Hematopoietic multipotent progenitor cell treated with erythropoietin and hydrocortisone succinate and interleukin-3 and kit ligand, for 6 days (in vitro differentiated cells): ENCODE measurements at places on chromosomes 13 and 19.

- no peak for DNase-seq
These were observed 194.5 kb upstream of the UBL3 start for GRCh38 chr13:30044932-30045331.

DNA sequence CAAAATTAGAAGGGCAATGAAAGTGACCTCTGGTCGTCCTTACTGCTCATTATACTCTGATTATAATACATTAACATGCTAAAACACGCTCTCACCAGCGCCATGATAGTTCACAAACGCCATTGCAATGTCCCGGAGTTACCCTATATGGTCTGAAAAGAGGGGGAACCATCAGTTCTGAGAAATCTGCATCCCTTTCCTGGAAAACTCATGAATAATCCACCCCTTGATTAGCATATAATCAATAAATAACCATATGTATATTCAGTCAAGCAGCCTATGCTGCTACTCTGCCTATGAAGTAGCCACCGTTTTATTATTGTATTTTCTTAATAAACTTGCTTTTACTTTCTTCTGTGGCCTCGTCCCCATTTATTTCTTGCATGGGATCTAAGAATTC, 24.6 kb upstream of the SLITRK6 start:
- no peak for DNase-seq

DNA sequence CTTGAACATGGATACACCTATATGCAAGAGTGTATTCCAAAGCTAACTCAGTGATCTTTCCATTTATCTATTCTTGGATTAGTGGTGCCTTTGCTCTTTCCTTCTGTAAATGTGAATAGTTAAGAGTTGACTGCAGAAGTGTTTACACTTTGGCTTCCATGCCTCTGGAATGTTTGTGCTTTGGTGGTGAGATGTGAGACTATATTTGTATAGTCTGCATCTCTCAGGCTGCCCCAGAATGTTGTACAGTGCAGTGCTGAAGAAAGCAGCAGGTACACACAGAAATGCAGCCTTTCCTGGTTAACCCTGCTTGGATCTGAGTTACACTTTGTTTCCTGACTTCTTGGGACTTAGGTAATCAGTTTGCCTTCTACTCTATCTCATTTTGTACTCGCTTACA, 90.2 kb downstream of the DNAJC15 start:
- DNase-seq = no peak

DNA sequence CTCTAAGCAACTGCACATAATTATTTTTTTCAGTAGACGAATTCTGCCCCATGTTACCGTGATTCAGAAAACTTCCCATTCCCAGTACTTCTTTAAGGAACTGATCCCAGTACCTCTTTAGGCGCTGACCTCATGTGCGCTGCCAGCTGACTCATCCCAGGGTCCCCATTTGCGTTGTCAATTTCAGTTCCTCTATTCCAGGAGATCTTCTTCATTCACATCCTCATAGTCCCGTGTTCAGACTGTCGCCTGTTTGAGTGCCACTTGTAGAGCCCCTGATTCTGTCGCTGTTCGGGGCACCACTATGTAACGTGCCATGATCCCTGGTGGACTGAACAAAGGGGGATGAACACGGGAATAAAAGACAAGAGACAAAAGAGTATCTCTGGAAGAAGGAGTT, 16.4 kb downstream of the FPR3 start:
- DNase-seq = no peak

DNA sequence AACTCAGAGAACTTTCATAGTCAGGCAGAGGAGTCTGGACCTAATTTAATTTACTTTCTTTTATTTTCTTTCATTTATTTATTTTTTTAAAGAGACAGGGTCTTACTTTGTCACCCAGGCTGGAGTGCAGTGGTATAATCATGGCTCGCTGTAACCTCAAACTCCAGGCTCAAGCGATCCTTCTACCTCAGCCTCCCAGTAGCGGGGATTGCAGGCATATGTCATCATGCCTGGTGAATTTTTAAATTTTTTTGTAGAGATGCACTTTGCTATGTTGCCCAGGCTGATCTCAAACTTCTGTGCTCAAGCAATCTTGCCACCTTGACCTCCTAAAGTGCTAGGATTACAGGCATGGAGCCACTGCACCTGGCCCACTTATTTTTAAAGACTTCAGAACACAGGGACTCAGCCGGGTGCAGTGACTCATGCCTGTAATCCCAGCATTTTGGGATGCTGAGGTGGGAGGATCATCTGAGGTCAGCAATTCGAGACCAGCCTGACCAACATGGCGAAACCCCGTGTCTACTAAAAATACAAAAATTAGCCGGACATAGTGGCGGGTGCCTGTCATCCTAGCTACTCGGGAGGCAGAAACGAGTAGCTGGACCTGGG, 50.6 kb downstream of the KLF5 start:
- DNase-seq = no peak

DNA sequence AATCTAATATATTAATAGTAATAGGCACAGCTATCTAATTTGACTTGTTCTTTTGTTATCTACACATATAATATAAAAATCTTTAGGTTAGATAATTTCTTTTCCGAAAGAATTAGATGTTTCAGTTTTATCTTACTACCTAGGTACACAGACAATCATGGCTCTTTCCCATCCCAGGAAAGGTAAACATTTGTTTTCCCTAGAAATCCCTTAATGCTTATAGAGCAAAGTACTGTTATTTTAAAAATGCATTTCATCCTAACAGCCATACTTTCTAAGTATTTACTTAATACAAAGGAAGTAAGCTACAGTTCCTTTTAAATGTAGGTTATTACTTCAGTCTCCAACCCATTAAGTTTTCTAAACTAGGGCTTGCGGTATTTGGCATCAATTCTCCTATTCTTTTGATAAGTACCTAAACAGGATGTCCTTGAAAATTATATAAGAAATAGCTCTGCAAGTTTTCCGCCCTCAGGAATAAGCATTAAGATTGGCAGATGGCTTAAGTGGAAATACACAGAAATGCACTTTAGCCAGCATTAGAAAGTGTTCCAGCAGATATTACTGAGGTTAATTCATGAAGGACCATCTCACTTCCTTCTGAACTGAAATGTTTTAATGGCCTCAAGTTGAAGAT, 616.2 kb upstream of the SPRY2 start:
- no peak for DNase-seq

- no peak for DNase-seq
These were observed 479.2 kb downstream of the LIG4 start for GRCh38 chr13:107736170-107736569.

DNA sequence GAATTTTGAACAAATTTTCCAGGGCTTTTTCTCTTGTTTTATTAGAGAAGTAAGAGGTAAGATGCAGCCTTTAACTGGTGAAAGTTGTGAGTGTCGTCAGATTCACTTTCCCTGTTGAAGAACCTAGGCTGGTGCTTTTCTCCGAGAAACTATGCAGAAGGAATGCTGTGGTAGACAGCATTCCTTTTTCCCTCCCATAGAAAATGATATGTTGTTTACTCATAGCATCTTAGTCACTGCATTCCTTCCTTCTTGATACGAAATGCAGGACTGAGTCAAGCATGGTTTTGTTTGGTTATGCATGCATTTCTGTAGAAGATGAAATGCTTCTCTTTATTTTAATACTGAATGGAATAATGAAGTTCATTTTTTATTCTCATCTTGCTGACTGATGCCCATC, 3.4 kb downstream of the ITGBL1 start:
- DNase-seq = no peak

DNA sequence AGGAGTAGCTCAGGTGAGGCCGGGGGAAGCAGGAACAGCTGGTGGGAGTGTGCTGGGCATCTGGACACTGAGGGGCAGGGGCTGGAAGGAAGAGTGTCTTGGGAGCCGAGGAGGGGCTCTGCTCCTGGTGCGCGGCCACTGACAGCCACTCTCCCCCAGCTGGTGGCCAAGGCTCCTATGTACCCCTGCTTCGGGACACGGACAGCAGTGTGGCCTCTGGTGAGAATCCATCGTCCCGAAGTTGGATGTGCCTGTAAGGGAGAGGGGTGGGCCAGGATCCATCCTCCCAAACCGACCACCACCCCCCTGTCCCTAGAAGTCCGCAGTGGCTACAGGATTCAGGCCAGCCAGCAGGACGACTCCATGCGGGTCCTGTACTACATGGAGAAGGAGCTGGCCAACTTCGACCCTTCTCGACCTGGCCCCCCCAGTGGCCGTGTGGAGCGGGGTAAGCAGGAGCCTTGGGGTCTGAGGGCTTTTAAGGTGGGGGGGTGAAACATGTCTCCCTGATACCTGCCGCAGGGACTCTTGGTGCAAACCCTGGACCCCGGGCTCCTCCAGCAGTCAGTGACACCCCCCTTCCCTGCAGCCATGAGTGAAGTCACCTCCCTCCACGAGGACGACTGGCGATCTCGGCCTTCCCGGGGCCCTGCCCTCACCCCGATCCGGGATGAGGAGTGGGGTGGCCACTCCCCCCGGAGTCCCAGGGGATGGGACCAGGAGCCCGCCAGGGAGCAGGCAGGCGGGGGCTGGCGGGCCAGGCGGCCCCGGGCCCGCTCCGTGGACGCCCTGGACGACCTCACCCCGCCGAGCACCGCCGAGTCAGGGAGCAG, 2.0 kb upstream of the USF2 start:
- DNase-seq = no peak

DNA sequence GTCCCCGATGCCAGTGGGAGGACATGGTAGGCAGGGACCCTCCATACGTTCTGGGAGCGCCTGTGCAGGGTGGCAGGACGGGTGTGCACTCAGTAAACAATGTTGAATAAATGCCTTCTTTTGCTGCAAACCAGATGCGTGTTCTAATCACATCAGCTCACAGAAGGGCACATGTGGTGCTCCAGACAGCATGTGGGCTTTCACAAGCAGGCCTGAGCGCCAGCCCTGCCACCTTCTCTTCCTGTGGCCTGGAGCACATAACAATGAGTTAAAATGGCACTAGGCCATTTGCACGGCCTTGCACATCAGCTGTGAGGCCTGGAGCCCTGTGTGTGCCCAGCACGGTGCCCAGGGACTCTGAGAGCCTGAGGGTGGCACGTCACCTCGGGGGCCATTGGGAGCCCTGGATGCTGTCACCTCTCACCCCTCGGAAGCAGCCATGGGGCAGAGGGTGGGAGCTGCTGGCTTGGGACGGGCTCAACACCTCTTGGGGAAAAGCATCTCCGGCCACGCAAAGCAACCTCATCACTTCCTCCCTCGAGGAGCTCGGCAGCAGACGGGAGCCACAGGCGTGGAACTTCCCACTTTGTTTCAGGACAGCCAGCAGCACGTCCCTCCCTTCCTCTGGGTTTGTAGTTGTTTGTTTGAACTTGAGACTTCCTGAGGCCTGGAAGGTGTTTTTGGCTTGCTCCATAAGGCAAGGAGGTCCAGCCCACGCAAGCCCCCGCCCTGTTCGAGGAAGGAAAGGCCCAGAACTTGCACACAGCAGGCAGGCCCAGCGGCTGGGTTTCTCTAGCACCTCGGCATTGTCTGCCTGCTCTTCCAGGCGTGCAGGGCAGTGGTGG, 9.8 kb downstream of the MCF2L start:
- DNase-seq = no peak

DNA sequence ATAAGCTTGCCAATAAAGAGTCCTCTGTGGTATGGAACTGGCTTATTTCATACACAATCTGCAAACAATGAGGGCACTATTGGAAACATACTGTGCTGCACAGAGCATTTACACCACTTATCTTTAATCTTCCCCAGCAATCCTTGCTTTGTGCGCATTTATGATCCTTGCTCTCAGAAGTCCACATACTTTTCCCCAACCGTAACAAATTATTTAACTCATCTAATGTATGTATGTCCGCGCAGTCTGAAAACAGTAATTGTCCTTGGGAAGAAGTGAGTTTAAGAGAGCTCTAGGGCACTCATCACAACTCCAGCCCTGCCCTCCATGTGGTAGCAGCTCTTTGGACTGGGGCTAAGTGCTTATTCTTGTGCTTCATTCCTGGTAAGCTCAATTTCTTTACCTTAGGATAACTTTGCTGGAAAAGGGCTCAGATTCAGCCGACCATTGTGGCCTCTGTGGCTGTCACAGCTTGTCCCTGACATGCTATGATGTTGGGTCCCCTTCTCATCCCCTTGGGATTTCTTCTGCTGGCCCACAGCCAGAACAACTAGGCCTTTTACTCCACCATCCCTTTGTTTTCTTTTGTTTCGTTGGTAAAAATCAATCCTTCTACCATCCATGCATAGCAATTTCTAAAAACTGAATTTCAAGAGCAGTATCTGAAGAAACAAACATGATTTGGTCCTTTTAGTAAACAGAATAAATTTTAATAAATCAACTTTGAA, 152.7 kb downstream of the TNFRSF19 start:
- no peak for DNase-seq

DNA sequence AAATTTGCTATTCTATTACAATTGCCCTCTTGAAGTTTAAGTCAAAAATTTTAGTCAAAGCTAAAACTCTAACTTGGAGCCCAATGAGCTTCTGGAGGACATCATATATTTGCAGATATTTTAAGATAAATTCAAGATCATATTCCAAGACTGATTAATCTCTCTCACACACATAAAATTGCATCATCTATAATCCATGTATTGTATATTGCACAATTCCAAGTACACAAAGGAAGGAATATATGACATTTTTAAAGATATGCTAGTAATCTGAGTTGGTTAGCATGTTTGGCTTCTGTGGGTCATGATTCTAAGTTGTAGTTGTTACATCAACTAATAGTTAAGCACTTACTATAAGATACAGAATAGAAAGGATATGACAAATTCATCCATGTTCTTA, 53.3 kb downstream of the KCNRG start:
- DNase-seq = no peak

DNA sequence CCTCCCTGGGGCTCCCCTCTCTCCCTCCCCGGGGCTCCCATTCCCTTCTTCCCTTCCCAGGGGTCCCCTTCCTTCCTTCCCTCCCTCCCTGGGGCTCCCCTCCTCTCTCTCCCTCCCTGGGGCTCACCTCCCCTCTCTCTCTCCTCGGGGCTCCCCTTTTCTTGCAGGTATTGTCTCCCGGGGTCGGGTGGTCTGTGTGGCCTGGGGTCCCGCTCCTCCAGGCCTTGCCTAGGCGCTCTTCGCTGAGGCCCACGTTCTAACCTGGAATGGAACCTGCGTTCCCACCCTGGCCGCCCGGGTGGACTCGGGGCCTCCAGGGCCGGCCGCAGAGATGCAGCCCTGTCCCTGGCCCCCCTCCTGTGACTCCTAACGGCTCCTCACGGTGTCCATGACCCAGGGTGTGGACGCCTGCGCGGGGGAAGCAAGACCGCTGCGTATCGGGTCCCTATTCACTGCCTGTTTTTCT, 940 bp upstream of the DCUN1D2 start:
- peak; percentile 70 for DNase-seq

GRCh38 chr13:28424541-28424940, 70.4 kb downstream of the FLT1 start:
- no peak for DNase-seq

DNA sequence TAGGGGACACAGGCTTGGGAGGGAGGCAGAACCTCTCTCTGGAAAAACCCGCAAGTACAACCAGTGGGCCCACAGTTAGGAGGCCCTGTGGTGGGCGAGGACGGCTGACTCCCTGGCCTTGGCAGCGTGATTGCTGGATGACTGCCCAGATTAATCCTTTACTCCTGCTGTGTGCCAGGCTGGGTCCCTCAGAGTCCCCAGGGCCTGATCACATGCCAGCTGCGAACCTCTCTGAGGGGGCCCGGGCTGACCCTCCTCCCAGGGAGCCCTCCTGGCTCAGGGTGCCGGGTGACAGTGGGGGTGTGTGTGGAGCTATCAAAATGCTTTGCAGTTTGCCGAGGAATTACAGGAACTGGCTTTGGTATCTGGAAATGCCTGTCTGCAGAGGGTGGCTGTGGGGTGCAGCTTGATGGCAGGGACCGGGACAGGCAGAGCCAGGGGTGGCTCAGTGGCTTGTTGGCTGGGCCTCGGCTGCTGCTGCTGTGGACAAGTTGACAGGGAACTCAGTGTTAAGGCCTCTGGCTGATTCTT, 48.9 kb downstream of the DNM2 start:
- DNase-seq = no peak

- no peak for DNase-seq
These were observed 386.3 kb downstream of the KCTD12 start for GRCh38 chr13:76499891-76500290.

GRCh38 chr13:39577838-39578491, 25.0 kb downstream of the LHFPL6 start:
- peak; percentile 58 for DNase-seq
